ENCODE measurements at places on chromosomes 4 and X.
A peak's percentile ranks its signal among the peaks of the same experiment; 100 is the strongest.

GRCh38 chr4:106343865-106344646 is 24.5 kb downstream of the GIMD1 start:
- no peak for DNase-seq

DNA sequence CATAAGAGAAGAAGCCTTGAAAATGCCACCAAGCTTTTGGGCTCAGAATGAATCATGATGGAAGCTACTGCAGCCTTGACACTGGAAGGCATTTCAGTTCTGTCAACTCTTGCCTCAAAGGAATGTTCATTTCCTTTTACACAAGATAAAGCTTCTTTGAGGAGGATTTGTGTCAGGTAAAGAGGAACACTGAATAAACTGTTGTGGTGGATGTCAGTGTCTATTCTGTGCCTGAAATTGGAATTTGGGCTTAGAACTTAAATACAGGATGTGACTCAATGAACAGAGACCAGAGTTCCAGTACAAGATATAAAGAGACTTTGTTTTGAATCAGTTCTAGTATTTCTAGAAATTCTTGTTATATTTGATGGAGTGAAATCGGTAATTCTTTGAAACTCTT is 313.2 kb downstream of the PACRGL start:
- DNase-seq = no peak

- DNase-seq = no peak
Measured at GRCh38 chrX:96692890-96693289, 8.2 kb downstream of the DIAPH2 start.

GRCh38 chr4:138308356-138308755 is 66.2 kb upstream of the SLC7A11 start:
- no peak for DNase-seq

DNA sequence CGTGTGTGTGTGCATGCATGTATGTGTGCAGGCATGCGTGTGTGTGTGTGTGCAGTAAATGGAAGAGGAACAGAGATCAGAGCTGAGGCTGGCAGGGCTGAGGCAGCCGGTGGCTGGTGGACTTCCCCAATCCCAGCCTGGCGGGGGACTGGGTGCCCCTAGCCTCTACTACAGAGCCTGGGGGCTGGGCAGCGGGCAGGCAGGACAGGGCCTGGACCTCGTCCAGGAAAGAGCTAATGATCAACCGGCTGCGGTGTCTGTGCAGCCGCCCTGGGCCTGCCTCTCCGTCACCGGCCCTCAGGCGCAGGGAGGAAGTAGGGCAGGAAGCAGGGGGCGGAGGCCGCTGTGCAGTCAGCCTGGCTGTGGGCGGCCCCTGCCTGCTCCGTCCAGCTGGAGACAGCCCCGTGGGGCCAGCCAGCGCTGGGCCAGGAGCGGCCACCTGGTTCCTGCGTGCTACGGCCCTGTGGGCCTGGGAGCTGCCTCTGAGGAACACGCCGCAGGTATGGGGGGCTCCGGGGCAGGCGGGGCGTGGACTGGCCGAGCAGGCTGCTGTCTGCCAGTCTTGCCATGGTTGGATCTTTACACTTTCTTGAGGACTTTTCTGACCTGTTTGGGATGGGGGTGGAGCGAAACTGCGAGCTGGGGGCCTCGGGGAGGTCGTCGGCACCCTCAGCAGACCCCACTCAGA is at the start of gene SH3TC1:
TSS of gene SH3TC1 (plus strand) at position 385 of the 688 bp plus-strand sequence. CDS start 5,905 bp downstream, outside the sequence.
- DNase-seq = no peak

DNA sequence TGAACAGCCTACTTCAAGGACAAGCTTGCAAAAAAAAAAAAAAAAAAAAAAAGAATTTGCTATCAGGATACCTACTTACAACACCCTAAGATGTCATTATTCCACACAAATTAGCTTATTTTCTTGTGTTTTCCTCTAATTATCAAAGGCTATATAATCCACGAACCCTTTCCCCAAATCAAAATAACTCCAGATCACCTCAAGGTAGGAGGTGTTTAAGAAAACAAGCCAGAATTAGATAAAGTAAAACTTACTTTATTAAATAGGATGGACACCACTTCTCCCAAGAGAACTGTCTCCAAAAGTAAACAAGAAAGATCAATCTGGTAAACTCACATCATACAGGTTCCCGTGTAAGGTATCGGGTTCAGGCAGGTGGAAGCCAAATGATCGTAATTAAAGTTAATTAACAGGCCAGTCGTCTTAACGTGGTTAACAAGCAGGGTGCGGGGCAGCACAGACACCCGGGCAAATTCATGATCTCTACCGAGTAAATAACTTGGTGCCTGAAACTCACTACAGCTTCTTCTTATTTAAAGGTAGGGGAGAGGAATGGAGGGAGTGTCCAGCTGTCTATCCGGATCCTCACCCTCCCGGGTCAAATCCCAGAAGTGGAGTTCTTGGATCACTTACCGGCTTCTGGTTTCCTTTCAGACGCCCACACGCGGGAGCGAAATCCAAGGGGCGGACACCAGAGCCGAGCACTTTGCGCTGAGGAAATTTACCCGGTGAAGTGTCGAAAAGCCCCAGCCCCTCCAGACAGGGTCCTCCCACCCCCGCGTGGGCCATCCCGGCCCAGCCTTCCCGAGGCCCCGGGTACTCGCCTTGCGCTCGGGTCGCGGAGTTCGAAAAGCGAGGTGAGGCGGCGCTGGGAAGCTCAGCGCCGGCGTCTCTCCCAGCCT is 708 bp downstream of the ARAP2 start:
- DNase-seq = no peak

DNA sequence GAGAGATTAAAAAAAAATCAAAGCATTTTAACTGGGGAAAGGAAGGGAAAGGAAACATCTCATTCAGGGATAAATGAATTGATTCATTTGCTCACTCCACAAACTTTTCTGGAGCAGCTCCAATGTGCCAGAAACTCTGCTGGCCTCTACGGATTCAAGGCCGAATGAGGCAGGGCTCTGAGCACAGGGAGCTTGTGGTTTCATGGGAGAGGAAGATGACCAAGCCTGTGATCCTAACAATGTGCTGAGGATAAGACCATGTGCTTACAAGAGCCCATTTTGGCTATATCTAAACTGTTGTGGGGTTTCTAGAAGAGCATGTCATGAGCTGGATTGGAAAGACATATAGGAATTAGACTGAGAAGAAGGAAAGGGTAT is 137.5 kb downstream of the ZNF674 start:
- DNase-seq = no peak

DNA sequence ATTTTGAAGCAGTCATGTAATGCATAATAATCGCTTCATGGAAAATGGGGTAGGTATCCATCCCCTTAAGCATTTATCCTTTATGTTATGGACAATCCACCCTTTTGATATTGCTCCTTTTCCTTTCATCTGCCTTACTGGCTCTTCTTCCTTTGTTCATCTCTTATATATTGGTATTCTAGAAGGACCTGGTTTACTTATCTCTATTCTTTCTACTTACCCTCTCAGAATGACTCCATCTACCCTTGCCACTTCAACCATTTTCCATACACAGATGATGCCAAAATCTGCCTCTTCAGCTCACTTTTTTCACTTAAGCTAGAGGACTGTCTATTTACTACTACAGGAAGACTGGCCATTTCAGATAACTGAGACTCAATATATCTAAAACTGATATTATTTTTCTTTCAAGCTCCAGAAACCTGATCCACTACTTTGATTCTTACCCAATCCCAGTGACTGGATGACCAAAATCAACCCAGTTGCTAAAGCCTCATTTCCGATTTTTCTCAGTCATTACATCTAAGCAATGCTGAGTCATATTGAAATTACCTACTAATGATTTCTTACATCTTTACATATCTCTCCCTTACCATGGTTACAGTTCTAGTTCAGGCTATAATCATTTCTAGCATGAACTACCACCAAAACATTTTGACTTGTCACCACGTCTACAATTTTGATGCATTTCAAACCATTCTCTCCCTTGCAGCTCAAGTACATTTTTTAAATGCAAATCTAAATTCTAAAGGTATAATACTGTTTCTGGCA is 93.7 kb downstream of the FAAH2 start:
- DNase-seq = no peak

GRCh38 chrX:19245711-19246269 is 97.9 kb upstream of the PDHA1 start:
- no peak for DNase-seq

DNA sequence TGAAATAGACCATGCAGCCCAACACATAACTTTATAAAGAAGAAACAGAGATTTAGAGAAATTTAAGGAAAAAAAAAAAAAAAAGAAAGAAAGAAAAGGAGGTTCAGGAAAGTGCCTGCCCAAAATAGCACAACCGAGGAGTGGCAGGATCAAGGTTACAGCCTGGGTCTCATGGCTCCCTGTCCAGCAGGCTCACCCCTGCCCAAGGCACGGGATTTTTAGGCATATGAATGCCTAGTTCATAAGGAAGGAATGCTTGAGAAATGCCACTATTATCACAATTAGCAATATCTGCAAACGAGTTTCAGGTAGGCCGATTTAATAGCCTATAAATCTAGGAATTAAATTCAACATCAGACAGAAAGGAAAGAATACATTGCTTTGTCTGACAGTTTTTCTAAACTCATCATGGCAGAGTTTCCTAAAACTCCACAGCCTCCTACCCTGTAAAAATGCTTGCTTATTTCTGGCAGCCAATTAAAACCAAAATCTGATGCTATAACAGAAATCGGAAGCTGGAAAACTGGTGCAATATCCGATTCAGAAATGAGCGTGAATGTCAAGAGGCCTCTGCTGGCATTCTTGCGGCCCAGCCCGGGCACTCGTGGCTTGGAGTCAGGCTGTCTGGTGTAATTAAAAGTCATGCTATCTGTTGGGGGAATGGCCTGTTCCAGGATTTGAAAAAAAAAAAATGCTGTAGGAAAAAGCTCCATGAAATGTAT is 63.5 kb downstream of the GEMIN8 start:
- DNase-seq = no peak

DNA sequence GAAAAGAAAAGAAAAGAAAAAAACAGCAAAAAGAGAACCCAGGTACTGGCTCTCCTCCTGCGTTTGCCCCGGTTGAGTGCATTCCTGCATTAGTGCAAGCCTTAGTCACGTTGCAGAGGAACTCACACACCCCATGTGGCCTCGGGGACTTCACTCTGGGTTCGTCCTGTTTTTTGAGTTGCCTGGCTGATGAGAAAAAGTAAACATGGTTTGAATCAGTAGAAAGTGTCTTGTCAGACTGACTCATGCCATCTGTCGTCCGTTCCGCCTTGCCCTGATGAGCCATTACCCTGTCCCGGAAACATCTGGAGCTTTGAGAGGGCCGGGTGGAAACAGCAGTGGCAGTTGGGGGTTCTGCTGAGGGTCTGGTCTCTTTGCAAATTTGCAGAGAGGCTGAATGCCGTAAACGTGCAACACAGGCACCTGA is 16.3 kb downstream of the CD99 start:
- no peak for DNase-seq

- DNase-seq = no peak
Measured at GRCh38 chrX:17369309-17369708, 5.7 kb upstream of the NHS start.

GRCh38 chr4:104750008-104750407 is 255.3 kb upstream of the CXXC4 start:
- no peak for DNase-seq

DNA sequence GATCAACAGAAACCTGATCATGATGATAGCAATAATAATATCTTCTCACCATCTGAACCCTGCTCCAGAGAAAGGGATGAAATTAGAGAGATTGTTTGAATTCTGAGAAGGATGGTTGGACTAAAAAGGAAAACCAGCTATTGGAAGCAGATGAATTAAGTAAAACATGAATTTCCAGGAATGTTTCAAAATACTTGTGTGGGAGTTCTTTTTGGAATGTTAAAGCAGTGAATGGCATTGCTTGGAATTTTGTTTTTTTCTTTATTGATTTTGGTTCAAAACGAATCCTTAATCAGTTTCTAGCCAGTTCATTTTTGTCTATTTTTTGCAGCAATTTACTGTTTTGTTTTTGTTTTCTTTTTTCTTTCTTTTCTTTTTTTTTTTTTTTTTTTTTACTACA is 150.3 kb downstream of the NHS start:
- no peak for DNase-seq

DNA sequence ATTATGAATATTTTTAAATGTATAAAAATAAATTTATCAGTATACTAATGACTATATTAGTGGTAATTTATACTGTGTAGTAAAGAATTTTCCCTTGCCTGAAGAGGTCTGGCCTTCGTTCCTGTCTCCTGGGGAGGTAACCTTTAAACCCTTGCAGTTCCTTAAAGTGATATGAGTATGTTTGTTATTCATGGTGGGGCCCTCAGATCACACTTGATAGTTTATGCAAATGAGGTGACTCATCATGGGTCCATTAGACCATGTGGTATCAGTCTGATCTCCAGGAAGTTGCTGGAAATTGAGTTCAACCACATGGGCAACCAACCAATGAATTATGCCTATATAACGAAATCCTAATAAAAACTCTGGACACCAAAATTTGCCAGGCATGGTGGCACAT is 904.1 kb downstream of the RPA4 start:
- no peak for DNase-seq

GRCh38 chr4:115126491-115126890 is 13.1 kb upstream of the NDST4 start:
- DNase-seq = no peak

- DNase-seq = no peak
Measured at GRCh38 chr4:88212253-88212561, 53.8 kb upstream of the ABCG2 start.

- no peak for DNase-seq
Measured at GRCh38 chr4:183348706-183349659, 26.8 kb upstream of the CLDN24 start.

GRCh38 chr4:19005211-19005610 is 983.7 kb upstream of the LCORL start:
- no peak for DNase-seq

DNA sequence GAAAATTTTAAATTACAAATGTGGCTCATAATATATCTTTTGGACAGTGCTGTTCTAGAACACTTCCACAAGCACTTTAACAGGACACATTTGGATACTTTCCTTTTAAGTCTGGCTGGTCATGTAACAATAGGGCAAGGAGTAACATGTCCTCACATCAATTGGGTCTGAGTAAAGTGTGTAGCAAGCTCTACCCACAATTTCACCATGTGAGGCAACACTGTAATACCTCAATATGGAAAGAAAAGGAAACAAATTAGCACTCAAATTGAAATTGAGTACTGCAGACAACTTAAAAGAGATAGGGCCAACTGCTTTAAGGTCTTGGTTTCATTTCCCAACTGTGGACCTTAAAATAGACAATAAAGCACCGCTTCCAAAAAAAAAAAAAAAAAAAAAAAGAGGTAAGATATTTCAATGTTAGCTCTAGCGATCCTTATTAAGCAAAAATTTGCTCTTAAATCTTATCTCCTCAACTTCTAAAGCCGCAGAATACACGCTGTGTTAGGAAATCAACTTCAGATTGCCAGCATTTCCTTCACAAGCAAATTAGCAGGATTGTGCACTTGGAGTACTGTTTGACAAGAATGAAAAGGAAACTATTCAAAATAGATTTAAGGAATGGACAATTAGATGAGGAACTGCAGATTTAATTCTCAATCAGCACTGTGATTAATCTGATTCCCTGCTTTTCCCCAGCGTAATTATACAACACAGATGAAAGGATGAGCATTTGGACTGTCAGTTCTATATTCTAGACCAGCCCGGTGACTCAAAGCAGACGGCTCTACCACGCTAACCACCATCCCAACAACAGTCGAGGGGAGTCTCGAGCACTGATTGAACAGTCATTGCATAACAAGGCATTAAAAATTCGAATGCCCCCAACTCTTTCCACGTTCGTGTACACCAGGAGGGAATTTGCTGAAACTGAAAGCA is 1.6 kb downstream of the CASK start:
- peak; percentile 29 for DNase-seq

- no peak for DNase-seq
Measured at GRCh38 chrX:103730796-103731493, 20.2 kb downstream of the TMEM31 start.

GRCh38 chrX:73987166-73987565 is 316.8 kb upstream of the ZCCHC13 start:
- no peak for DNase-seq
